ENCODE measurements at places on chromosomes 1 and 21. TPM values are rescaled to one million over a fixed set of nuclear protein-coding genes. Genes with fewer than 3 reads are reported as not detected.
A peak's percentile ranks its signal among the peaks of the same experiment; 100 is the strongest.

DNA sequence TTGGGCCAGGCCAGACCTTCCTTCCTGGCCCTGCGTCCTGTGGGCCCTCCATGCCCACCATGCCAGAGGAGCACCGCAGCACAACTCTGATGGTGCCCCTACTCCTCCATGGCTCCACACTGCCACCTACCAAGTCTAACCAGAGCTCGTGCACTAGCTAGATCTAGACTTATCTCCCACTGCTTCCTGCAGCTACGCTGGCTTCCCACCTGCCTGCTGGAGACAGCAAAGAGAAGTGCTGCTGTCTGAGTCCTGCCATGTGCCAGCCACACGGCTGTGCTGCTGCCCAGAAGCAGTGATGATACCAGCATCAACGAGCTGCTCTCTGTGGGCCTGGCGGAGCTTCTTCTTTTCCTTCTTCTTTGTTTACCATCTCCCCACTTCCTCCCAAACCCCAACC is 4.5 kb downstream of the GUCA2B start:
- peak; percentile 21 for DNase-seq

The SLC2A5 gene
- total RNA-seq: not detected

- no peak for DNase-seq
These were observed 4.8 kb downstream of the OVGP1 start for GRCh38 chr1:111422546-111423391.

DNA sequence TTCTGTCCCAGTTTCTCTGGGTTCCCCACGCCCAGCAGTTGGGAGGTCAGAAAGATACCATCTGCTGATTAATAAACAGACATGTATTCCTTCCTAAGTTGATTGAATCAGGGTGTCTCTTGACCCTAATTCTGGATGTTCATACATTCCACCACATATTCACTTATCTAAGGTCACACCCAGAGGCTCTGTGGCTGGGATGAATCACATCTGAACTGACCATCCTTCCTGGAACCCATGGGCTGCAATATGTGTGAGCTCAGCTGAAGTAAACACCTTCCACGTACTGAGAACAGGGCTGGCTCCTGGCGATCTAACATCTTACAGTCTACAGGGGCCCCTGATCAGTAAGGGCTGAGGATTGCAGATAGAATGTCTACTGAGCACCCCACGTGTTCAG is 20.5 kb upstream of the TRABD2B start:
- DNase-seq: no peak

DNA sequence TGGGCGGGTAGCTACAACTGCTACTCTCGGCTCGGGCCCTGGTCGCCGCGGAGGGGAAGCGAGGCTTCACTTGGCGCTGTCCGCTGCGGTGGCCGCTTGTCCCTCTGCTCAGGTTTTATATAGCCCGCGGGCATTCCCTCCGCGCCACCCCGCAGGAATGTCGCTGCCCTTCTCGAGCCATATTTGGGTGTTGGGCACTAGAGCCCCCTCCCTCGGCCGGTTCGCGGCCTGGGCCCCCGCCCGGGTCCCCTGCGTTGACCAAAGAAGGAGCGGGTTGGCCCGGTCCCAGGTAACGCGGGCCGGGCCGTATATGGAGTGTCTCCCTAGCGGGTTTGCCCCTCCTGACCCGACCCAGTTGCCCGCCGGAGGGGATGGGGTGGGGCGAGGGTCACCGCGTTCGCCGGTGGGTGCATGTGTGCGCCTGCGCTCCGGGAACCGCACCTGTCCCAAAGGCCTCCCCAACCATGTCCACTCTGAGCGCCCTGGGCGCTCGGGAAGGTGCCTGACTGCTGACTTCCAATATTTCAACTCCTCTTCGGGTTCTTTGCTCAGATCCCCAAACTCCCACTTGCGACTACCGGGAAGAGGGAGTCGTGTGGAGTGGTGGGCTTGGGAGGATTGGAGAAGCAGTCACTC is at the start of gene ACTA1:
ACTA1 (minus strand) TSS at position 90 of the 636 bp plus-strand sequence. CDS start 979 bp downstream, outside the sequence.
- DNase-seq: no peak

The FAM151A gene
- total RNA-seq: not detected

- peak; percentile 36 for DNase-seq
These were observed at the start of gene RGL1 for GRCh38 chr1:183804916-183805841. RGL1 (plus strand) TSS chr1:183805120; CDS start chr1:183805298, 178 bp downstream.

The PRDX1 gene
- total RNA-seq: 269 TPM

DNA sequence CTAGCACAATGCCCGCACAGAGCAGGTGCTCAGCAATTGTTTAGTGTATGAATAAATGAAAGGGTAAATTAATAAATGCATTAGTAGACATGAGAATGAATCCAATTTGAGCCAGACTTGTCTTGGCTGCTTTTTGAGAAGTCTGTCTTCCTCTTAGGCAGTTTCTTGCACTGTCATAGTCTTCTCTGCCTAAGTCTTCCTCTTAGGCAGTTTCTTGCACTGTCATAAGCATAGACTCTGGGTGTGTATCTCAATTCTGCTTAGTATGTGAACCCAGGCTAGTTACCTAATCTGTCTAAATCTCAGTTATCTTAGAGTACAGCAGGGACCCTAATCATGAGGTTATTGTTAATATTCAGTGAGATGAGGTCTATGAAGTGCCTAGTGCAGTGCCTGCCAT is 27.2 kb downstream of the NHLH2 start:
- DNase-seq: no peak

DNA sequence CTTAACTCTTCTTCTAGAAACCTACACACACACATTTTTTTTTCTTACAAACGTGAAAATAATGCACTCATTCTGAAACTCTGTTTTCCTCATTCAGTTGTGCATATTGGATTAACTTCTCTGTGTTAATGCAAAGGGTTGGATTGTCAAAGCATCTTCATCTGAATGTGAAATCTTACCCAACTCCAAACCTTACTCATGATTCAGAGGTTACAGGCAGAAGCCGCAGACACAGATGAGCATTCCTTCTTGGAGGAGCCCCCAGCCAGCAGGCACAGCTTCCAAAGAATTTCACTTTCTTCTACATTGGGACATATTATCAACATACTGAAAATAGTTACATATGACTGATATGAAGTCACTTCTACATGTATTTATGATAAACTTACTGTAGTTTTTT is 15.7 kb downstream of the PATJ start:
- DNase-seq: no peak

DNA sequence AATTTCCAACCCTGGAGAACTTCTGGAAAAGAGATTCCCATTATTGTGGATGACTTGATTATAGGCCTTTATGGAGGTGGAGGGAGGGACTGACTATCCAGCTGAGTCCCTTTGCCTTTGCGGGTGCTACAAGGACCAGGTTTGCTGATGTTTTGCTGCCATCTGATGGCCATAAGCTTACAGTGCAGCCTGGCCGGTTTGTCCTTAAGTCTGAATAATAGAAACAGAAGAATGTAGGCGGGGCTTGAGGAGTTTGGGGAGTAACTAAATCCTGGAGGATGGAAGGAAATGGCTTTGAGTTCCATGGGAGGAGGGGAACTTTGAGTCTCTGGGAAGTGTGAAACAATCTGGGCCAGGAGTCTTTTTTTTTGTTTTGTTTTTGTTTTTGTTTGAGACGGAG is 55.7 kb upstream of the CD1D start:
- peak; percentile 79 for DNase-seq

GRCh38 chr1:43872280-43872679 is 61.3 kb upstream of the ARTN start:
- DNase-seq: no peak

DNA sequence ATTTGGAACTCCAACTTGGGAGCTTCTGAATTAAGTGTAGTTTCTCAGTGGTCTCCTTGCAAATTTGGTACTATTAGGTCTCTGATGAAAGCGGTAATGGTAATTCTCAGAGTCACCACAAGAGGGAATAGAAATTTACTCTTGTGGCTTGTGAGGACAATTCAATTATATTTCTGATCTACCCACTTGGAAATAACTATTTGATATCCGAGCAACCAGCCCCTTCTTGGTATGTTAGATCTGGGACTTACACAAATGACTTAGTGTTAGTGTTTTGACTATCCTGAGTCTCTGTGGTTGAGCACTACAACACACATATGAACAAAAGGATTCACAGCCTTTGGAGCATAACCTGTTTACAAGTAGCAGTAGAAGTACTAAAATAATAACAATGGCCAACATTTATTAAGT is 68.1 kb downstream of the RPS6KA1 start:
- DNase-seq: peak; percentile 32

- no peak for DNase-seq
These were observed 1334.5 kb upstream of the ADGRL4 start for GRCh38 chr1:80341021-80341420.

DNA sequence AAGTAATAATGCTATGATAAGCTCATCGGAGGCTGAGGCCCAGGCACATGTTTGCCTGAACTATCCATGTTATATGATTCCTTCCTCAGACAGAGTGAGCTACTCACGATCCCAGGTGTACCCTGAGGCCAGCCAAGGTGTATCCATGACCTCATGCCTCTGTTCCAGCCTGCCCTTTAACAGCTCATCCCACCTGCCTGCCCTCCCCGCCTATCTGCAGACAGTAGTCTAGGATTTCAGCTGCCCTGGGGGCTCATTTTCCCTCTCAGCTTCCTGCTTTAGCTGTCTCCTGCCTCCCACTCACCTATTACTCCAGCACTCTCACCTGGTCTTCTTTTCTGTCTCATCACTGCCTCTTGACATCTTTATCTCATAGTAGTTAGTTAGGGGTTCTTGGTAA is 1.9 kb upstream of the IL24 start:
- no peak for DNase-seq

DNA sequence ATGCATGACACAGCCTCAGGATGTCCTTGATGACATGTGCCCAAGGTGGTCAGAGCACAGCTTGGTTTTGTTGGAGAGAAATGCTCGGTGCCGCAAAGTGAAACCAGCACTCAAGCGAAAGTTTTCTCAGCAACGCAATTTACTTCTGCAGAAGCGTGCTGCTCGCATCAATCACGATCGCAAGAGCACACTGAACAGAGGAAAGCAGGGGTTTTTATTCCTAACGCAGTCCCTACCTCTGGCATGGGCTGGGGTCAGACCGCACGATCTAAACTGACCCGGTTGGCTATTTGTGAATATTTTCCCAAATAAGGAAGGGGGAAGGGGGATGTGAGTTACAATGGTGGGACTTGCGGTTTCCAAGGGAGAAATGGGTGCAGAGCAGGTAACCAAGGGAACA is 809 bp upstream of the ZNF669 start:
- DNase-seq: no peak

- DNase-seq: no peak
These were observed 2.4 kb downstream of the PGLYRP4 start for GRCh38 chr1:153346077-153346723.

The OR2T2 gene
- total RNA-seq: not detected

- no peak for DNase-seq
These were observed 256.2 kb upstream of the OLFM3 start for GRCh38 chr1:102252731-102253505.

DNA sequence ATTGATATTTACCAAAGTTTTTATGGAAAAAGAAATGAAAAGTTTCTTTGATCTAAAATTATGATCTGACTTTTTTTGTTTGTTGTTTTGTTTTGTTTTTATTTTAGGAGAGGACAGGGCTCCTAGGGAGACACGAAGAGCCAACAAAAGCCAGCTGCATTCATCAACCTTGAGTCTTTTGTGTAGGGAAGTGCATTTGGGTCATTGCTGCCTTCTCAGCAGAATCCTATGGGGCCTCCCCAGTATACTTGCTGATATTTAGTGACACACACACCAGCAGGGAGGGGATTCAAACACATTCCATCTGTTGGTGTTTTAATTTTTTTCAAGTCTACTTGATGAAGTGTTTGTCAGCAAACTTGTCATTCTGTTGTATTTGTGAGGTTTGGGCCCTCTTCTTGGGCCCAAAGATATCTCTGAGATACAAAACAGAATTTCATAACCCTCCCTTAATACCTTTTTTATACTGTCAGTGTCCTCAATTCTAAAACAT is 203.5 kb downstream of the NTNG1 start:
- no peak for DNase-seq

- DNase-seq: no peak
These were observed 61.8 kb downstream of the RASAL2 start for GRCh38 chr1:178155481-178156255.

GRCh38 chr1:106072909-106073600 is 983.4 kb upstream of the PRMT6 start:
- no peak for DNase-seq

DNA sequence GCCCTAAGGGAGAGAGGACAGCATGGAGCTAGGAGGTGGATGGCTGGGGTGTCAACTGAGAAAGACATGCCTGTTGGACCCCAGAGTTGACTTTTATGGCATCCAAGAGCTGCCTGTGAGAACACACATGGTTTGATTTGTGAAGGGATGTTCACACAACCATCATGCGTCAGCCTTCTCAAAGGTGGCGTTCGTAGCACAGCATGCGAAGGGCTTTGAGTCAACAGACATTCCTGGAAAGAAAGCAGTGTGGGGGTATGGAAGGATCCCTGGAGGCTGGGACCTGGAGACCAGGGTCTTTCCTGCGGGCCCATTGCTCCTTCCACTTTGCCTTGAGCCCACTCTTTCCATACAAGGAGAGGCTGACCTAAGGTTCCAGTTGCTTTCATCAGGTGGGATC is 6.4 kb upstream of the WNT3A start:
- DNase-seq: no peak

DNA sequence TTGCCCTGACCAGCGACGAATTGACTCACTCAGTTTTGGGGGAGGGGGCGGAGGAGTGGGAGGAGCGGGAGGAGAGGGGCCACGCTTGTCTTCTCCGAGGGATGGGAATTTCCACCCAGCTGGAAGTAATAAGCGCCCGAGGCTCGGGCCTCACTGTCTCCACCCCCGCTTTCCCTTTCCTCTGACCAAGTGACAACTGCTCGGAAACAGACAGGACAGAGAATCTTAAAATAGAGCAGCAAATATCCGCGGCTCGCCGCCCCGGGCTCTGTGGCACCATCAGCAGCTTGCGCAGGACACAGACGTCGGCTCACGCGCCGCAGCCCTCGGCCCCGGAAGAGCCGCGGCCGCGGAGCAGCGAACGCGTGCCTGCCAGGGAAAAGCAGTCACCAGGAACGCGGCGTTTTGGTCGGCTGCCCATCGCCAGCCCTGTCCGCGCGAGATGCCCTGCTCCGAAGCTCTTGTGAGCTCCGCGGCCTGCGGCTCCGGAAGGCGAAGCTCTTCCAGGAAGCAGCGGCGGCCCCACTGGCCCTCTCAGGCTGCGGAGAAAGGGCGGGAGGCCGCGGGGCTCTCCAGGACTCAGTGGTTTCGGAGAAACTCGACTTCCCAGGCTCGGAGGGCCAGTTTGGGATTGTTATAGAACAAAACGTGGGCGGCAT is 10.7 kb upstream of the RGS16 start:
- peak; percentile 16 for DNase-seq

DNA sequence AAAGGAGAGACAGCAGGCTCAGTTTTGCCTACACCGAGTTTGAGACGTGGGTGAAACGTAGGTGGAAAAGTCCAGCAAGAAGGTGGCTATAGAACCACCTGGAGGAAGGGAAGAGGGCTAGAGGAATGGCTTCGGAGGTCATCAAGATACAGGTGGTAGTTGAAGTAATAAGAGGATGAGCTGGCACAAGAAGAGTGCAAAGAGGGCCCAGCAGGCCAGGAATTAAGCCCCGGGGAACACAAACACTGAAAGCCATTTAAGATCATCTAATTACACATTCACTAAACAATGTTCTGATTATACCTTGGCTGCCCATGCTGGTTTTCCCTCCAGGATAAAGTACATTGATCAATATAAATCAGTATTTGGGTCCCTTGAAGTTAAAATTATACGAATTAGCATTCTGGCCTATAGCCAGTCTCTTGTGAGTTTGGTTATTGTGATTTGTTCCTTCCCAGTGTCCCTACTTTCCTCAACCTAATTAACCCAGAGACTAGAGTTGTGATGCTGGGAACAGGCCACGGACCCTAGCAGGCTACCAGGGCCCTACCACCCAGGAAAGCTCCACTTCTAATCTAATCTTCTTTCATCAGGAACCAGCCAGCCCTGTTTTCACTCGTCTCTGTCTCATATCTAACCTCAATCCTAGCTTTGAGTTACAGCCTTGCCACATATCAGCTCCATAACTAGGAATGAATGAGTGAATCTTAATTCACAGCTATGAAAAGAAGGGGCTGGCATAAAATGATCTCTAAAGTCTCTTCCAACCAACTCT is 26.4 kb upstream of the PPP1R15B start:
- DNase-seq: no peak
